ENCODE measurements at places on chromosomes 16 and 17.

- DNase-seq = no peak
These were observed 163.7 kb downstream of the CYB561 start for GRCh38 chr17:63282455-63282854.

GRCh38 chr17:65446838-65447526 lies 114.5 kb downstream of the AXIN2 start:
- DNase-seq = no peak

GRCh38 chr16:24253192-24253591 lies 2.9 kb upstream of the CACNG3 start:
- DNase-seq = peak; percentile 51

DNA sequence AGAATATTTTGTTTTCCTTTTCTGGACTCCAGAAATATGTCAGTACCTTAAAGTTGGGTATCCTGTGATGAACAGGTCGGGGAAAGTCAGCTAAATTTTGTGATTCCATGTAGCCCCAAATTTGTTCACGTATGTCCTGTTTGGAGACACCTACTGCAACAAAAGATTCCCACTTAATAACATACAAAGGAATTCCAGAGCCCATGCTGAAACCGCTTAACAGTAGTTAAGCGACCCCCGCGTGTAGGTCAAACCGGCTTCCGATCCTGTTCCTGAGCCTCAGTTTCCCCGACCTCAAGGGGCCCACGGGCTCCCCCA lies 477 bp downstream of the MTHFSD start:
- no peak for DNase-seq

- no peak for DNase-seq
These were observed 25.7 kb downstream of the SPACA3 start for GRCh38 chr17:33017366-33017765.

- DNase-seq = peak; percentile 61
These were observed 11.1 kb downstream of the SCN4A start for GRCh38 chr17:63961355-63962212.

GRCh38 chr16:68362262-68362913 lies 51.6 kb downstream of the PRMT7 start:
- no peak for DNase-seq

DNA sequence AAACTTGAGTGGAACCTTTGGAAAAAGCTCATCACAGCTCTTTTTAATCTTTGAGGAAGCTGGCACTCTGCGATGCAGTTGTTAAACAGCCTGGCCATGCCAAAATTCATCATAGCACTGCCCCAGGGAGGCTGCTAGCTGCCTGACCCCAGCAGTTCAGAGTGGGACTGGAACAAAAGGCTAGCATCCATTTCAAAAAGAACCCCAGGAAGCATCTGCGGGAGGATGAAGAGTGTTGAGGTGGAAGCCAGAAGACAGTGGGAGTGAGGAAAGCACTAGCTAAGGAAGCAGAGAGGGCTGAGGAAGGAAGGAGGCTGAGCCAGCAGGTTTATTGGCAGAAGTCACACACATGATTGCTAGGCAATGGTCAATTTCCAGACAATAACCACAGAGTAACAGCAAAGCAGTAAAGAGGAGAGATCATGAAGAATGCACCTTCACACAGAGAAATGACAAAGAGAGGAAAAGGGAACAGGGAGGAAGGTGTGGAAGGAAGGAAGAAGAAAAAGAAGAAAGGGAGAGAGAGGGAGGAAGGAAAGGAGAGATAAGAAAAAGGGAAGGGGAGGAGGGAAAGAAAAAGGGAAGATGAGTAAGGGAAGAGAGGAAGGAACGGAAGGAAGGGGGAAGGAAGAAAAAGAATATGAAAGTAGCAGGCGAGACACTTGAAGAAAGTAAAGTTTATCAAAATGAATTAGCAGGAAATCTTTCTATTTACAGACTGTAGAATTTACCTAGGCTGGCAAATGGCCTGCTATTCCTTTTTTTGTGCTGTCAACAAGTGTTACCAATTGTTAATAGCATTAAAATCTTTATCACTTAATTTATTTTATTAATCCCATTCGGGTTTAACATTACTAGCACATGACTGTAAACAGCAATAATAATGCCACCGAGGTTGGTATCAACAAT lies 270.0 kb upstream of the PSMD7 start:
- no peak for DNase-seq

All from urothelium cell line (cell line).